AG20443 (cell line): ENCODE measurements at places on chromosomes 6 and 20.

DNA sequence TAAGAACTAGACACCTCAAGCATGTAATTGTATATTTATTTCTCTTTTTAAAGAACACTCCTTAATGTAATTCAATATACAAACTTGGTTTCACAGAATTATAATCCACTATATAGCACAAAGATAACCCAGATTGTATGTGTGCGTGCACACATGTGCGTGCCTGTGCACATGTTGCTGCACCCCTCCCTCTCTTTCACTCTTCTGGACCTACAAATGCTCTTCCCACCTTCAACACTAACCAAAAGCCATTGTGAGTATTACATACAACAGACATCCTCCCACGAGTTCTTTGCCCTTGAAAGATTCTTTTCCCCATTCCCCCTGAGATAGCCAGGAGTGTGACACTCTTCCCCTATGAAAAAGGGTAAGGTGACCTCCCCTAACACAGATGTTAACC, 193.5 kb downstream of the HIVEP2 start:
- no peak for DNase-seq

- DNase-seq: no peak
Measured at GRCh38 chr6:61675734-61676133, 610.3 kb downstream of the KHDRBS2 start.

GRCh38 chr20:61605862-61606557, 353.9 kb downstream of the CDH4 start:
- DNase-seq: no peak

DNA sequence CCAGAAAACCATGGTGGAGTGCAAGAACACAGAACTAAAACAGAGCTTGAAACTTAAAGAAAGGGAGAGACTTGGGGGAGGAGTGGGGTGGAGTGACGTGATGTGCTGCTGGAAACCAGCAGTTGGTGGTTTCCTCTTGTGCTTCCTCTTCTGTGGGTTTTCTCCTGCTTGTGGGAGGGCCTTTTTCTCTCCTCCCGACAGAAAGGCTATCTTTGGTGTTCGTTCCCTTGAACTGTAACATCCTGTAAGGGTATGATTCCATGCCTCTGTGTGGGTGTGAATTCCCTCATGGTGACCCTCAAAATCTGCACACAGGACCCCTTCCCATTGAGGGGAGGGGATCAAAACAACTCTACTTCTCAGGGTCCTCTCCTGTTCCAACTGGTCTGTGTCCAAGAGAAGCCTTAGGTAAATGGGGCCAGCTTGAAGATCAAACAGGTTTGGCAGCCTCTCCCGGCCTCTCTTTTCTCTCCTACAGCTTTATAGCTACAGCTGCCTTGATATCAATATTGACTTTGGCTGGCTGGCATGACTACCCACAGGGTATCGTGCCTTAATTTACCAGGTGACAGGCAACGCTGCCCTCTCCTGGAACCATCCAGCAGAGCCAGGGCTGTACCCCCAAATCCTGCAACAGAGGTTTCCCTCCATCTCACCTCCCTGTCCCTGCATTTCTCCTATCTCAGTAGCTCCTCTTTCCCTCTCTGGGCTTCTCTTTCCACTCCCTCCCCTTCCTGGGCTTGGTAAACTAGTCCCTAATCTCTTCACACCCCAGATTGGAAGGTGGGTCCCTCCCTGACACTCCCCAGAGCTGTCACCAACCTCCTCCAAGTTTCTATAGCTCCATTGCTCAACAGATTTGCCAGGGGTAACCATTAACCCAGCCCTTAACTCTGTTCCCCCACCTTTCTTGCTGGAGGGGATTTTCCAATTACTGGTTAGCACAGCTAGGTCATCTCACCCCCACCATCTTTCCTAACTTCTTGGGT, 1.5 kb upstream of the MSH5 start:
- peak; percentile 67 for DNase-seq

DNA sequence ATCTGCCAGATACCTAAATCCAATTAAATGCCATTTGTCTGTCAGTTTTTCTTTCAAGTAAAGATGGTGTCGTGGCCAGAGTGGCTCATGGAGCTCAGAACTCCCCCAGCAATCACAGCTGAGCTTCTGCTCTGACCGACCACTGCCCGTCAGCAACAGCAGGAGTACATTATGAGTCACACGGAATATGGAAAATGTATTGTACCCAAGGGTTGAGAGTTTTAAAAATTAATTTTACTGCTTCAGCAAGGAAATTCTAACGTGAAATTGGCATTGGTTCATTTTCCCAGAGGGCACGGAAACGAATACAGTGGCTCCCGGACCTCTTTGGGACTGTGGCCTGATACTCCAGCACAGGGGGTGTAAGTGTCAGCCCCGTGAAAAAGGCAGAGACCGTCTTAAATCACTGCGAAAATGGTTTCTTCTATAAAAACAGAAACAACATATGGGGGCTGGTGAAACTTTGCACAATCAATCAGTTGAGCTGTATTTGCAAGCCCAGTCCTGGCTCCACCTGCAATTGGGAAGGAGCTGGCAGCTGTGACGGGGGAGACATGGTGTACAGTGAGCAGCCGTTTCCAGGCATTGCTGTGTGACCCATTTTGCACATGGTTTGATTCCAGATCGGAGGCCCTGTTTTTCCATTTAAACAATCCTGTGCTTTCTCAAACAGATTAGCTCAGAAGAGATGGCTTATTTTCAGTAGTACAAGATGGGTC, 12.8 kb downstream of the NPEPL1 start:
- DNase-seq: no peak

DNA sequence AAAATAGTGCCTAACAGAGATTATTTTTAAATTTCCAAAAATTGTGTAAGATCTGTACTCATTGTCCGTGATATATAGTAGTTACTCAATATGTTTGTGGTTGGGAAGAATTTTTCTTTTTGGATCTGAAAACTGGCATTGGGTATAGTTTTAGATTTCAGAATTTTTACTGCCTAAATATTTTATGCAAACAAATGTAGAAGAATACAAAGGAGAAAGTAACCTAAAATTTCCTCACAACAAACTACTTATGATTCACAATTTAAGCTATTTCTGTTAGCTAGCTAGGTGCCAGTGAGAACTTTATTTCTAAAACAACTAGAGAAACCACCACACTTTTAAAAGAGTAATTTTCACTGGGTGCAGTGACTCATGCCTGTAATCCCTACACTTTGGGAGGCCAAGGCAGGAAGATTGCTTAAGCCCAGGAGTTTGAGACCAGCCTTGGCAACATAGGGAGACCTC, 38.8 kb downstream of the SESN1 start:
- peak; percentile 27 for DNase-seq

- no peak for DNase-seq
Measured at GRCh38 chr6:39173270-39173669, 56.0 kb downstream of the KCNK5 start.

GRCh38 chr6:55034752-55035151, 139.6 kb upstream of the HCRTR2 start:
- DNase-seq: no peak

DNA sequence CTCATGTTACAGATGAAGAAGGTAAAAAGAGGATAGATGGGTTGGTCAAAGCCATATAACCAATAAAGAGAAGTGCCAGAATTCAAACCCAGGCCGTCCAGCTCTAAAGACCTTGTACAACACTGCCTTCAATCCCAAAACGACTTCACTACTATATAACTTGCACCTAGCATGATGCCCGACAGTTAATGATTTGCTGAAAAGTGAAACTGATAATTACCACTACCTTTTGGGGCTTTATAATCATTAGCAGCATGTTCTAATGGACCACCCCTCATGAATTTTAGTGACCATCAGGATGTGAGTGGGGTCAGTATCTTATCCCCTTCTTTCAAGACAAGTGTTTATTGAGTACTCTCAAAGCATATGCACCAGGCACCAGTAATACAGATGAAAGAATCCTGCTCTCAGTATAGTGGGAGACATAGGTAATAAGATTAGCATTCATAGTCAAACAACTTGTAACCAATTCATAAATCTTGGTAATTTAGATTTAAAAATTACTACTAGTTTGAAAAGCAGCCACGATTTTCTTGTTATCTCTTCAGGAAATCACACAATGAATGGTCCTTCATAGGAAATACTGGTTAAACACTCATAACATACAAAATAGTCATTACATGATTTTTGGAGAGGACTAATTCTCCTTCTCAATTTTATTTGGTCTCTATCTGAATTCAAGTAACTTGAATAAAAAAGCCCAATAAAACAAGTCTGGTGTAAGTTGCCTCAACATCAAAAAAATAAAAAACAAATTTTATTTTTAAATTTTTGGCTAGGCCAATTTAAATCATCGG, 98.0 kb downstream of the EPB41L2 start:
- no peak for DNase-seq

GRCh38 chr6:166565084-166565967, 21.2 kb downstream of the RAMACL start:
- DNase-seq: no peak

DNA sequence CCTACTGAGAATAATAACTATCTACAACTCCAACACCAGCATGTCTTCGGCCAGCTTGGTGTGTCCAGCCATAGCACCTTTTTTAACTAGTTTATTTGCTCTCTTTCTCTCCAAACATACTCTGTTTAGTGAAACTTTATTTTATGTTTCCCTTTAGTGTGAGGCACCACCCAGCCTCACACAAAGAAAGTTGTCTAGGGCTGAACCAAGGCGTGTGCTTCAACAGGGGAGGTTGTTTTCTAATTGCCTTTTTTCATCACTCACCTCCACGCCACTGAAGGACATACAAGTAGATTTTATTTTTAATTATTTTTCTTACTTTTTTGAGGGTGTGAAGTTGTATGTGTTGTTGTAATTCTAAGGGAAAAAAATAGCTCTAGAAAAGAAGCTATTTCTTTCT, 125.6 kb upstream of the MARCKS start:
- DNase-seq: no peak

DNA sequence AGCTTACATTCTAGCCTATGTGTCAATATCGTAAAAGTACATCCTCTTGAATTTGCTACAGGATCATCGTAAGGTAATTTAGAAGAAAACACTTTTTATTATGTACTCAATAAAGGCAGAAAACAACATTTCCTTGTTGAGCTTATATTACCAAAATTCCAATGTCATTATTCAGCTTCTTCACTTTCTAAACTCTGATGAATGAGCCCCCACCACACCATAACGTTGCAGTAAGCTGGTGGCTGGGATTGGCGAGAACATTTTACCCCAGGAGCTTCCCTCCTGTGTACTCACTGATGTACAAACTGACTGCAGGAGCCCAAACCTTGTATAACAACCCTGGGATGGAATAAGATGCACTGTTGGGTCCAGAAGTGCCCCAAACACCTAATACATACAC, 238.1 kb upstream of the MARCKS start:
- no peak for DNase-seq

GRCh38 chr20:57695012-57695411, 14.8 kb downstream of the PMEPA1 start:
- DNase-seq: no peak

- DNase-seq: no peak
Measured at GRCh38 chr20:23598481-23598880, 7.2 kb downstream of the CST9 start.

GRCh38 chr6:109762166-109762565, 71.1 kb downstream of the FIG4 start:
- no peak for DNase-seq

DNA sequence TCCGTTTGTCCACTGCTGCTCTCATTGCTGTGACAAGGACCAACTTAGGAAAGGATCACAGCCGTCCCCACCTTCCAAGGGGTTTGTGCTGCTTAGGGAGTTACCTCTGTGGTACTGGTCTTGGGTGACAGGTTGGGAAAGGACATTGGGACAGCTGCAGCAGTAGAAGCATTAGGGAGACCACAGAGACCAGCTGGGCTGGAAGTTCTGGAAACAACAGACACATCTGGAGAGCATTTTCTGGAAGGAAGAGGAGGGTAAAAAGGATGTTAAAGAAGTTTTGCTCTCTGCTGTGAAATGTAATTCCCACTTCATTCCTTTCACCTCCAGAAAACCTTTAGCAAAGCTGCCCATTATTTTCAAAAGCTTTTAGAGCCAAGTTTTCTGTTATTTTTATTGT, 304.2 kb downstream of the LRFN2 start:
- no peak for DNase-seq

GRCh38 chr6:158338311-158339112, 26.2 kb downstream of the TULP4 start:
- DNase-seq: no peak

- no peak for DNase-seq
Measured at GRCh38 chr20:34040300-34040995, 46.7 kb downstream of the RALY start.

DNA sequence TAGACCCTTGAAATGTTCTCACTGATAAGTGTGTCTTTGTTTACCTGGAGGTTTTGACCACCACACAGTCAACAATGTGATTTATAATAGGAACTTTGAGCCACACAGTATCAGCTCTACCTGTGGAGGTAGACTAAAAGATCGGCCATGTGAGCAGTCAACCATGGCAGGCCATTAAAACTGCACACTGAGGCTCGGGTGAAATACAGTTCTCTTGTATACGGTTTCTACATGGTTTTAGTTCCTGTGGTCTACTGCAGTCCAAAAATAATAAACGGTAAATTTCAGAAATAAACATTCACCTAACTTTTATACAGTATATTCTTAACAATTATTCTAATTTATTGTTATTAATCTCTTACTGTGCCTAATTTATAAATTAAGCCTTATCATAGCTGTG, 47.2 kb downstream of the TRIM38 start:
- no peak for DNase-seq

DNA sequence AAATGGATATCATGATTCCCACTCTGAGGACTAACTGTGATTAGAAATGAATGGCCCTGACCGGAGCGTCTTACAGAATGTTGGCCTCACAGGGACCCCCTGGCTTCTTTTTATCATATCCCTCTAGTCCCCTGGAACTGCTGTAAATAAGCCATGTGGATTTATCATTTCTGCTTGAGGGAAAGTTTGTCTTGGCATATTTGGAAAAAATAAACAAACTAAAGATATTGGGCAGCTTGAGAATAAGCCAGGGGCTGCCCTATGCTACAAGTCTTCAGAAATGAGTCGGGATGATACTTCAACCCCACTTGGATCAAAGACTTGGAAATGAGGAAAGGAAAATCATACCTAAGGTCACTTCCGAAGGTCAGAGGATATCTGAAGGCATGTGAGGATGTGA, 179.1 kb downstream of the THBS2 start:
- no peak for DNase-seq

DNA sequence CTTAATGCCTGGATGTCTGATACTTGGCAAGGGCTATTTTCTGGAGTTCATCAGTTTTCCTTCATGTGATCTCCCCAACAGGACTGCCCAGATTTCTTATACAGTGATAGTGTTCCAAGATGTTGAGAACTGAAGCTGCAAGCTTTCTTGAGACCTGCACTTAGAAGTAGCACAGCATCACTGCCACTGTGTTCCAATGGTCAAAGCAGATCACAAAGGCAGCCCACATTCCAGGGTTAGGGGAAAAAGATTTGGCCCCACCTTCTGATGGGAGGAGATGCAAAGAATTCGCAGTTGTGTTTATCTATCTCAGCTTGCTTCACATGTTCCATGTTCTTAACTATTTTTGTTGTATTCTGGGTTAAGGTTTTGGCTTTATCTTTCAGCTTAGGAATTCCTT, 78.2 kb downstream of the GPX5 start:
- no peak for DNase-seq

GRCh38 chr6:2266841-2267240, 21.4 kb upstream of the GMDS start:
- DNase-seq: no peak

- DNase-seq: no peak
Measured at GRCh38 chr20:16758454-16759180, 10.5 kb downstream of the OTOR start.
